ENCODE measurements at places on chromosomes 11 and 22.
A peak's percentile ranks its signal among the peaks of the same experiment; 100 is the strongest.

- no peak for DNase-seq
Measured at GRCh38 chr11:114044042-114044871, 15.3 kb upstream of the ZBTB16 start.

DNA sequence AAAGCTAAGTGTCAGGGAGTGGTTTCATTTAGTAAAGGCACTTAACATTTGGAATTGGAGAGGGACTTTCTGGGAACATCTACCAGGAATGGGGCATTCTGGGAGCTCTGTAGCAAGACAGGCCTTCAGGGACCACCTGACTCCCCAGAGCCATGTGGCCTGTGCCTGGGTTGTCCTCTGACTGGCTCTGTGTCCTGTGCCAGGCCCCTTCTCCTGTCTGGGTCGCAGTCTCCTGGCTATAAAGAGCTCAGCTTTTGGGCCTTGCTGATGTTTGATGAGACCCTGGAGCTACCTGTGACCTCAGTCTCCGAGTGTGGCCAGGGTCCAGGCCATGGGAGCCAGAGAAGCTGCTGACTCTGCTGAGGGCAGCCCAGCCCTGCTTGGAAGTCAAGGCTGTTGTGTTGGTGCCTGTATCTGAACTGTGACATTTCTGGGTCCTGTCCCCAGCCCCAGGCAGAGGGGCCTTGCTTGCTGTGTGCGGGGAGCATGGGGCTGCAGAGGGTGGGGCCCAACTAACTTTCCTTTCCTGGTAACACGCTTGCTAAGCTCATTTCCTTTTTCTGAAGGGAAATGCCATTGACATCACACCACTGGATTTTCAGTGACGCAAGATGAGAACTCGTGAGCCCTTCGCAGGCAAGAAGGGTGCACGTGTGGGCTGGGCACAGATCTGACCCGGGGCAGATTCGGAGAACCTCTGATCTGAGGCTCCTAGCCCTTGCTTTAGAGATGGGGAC is 41.3 kb downstream of the LRRC32 start:
- DNase-seq = no peak

GRCh38 chr22:48494968-48495750 is 1332.5 kb downstream of the BRD1 start:
- no peak for DNase-seq

- DNase-seq = peak; percentile 44
Measured at GRCh38 chr22:30305519-30305905, 16.2 kb upstream of the CASTOR1 start.

GRCh38 chr11:76761718-76762355 is 21.3 kb upstream of the TSKU start:
- no peak for DNase-seq

- DNase-seq = no peak
Measured at GRCh38 chr11:72422414-72422813, 11.9 kb downstream of the CLPB start.

DNA sequence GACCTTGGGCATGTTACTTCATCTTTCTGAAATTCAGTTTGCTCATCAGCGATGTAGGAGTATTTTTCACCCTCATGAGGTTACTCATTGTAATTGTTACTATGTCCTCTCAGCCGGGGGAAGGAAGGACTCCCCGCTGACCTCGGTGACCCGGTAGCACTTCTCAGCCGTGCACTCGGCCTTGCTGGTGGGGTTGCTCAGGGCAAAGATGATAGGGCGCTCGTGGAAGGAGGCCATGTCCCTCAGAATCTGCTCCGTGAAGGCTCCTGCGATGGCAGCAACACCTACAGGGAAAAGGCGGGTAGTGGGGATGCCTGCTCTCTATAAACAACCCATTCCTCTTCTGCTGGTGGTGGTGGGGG is 72.2 kb downstream of the CCDC81 start:
- DNase-seq = no peak

- DNase-seq = no peak
Measured at GRCh38 chr11:78138291-78138690, 1.1 kb downstream of the ALG8 start.
